Cardiac septum (tissue), 1 donor: ENCODE measurements at places on chromosomes 2 and 18. TPM values are rescaled to one million over a fixed set of nuclear protein-coding genes. Genes with fewer than 3 reads are reported as not detected.

GRCh38 chr2:55155206-55155605 is 76.9 kb downstream of the CLHC1 start:
- DNase-seq: no peak

GRCh38 chr2:5497874-5498273 is 194.3 kb upstream of the SOX11 start:
- no peak for DNase-seq

- DNase-seq: no peak
These were observed 190.7 kb downstream of the WDR7 start for GRCh38 chr18:56841836-56842235.

GRCh38 chr2:73981081-73982001 is 3.4 kb upstream of the TET3 start:
- no peak for DNase-seq

DNA sequence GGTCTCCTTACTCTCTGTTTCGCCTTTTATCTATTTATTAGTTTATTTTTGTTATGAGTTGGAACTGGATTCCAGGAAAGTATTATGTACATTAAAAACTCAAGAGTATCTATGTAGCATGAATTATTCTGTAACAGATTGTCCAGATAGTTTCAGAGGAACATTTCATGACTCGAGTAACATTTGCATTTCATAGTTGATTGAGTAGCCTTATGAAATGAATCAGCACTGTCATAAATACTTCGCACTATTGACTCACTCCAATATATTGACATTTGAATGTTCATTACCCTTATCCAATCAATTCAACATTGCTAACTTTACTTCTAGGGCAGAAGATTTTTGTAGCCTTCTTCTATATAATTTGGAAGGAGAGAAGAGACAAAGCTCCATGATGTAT is 11.3 kb upstream of the VRK2 start:
- no peak for DNase-seq

DNA sequence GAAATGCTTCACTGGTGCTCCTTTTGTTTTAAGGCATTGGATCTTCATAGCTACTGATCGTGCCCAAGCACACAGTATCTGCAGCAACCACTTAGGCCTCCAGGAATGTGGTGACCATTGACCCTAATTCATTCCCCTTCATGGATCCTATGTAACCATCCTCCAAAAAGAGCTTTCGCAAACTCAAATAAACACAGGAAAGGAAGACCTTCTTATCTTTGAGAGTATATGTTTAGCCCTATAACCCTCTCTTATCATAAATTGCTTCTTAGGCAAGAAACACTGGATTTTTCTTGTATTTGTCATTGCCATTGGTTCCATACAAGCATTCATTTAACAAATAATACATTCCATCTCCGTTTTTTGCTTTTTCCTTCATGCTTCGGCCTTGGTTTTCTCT is 4.1 kb upstream of the TTR start:
- no peak for DNase-seq

The FZD7 gene
- 34.7 TPM for total RNA-seq

DNA sequence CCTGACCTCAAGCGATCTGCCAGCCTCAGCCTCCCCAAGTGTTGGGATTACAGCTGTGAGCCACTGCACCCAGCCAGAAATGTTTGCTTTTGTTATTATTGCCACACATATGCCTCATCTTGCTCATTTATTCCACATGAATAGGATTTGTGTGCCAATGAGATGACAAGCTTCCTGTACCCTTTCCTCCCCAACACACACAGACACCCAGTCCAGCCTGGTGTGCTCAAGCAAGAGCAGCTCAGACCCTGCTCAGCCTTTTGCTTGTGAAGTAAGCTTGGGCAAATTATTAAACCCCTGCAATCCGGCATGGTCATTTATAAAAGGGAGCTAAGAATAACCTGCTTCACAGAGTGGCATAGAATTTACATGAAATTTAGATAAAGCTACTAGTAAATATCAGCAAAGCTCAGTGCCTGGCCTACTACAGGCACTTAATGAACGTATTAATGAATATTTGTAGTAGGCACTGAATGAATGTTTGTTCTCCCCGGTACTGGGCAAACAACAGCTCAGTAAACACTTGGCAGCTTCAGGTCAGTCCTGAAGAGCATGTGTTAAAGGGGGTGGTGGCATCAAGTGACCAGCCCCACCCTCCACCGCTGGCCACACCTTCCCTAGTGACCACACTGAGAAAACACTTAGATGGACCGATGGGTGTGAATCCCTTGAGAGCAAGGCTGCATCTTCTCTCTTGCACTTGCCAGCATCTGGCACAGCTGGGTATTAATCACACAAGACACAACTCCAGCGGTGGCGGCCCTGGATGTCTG is 280.2 kb downstream of the SRBD1 start:
- peak; percentile 63 for DNase-seq

GRCh38 chr18:14189858-14190257 is 57.6 kb upstream of the ZNF519 start:
- no peak for DNase-seq

DNA sequence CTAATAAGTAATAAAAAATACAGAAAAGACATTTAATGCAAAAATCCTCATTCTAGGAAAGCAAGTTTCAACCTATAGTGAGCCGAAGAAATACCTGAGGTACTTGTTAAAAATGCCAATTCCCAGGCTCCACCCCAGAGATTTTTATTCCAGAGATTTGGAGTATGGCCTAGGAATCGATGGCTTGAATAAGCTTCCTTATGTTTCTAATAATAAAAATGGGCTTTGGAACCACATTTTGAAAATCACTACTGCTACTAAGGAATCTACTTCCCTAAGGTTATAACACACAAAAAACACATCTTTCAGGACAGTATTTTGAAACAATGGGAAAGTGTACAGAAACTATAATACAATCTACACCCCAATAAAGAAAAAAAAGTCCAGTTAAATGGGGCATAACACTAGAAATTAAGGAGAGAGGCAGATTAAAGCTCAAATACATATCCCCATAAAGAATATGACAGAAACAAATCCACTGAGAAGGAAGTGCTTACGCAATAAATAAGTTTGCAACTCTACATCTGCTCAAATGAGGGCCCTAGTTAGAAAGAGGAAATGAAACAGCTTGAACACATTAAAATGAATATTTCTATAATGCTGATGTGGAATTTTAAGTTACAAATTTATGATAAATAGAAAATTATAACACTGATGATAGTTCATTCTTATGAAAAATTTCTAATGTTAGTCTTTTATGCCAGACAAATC is 103.7 kb downstream of the EPB41L3 start:
- DNase-seq: no peak
